ENCODE measurements at places on chromosomes 2 and 18.
A peak's percentile ranks its signal among the peaks of the same experiment; 100 is the strongest.

GRCh38 chr2:233698740-233699139, 6.0 kb downstream of the UGT1A6 start:
- no peak for DNase-seq

DNA sequence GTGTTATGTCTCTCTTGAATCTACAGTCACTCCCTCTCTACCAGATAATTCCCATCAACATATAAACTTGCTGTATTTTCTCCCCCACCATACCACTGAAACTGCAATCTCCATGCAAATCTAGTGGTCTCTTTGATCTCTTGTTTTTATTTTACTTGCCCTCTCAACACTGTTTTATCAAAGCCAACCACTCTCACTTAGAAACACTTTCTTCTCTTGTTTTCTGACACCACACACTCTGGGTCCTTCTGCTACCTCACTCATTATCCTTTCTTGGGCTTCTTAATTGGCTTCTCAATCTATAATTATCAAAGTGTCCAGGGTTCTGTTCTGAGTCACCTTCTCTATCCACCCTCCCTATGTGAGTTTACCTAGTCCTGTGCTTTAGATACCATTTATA, 2.0 kb upstream of the MCFD2 start:
- DNase-seq: peak; percentile 13

DNA sequence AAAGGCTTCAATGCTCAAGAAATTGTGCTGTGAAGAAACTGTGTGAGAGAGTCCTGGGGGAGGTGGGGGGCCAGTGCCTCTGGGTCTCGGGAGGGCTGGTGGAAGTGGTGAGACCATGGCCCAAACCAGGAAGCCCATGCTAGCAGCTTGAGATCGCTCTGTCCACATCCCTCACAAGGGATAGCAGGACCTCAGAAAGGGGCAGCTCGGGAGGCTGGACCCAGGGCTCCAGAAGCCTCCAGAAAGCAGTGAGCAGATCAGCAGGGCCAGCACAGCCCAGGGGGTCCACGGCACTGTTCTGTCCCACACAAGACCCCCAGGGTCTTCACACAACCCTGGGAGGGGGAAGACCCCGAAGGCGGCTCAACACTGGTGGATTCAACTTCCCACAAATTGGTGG, 24.1 kb downstream of the ST8SIA5 start:
- DNase-seq: no peak

- no peak for DNase-seq
Measured at GRCh38 chr18:44425161-44425560, 255.5 kb upstream of the SETBP1 start.

DNA sequence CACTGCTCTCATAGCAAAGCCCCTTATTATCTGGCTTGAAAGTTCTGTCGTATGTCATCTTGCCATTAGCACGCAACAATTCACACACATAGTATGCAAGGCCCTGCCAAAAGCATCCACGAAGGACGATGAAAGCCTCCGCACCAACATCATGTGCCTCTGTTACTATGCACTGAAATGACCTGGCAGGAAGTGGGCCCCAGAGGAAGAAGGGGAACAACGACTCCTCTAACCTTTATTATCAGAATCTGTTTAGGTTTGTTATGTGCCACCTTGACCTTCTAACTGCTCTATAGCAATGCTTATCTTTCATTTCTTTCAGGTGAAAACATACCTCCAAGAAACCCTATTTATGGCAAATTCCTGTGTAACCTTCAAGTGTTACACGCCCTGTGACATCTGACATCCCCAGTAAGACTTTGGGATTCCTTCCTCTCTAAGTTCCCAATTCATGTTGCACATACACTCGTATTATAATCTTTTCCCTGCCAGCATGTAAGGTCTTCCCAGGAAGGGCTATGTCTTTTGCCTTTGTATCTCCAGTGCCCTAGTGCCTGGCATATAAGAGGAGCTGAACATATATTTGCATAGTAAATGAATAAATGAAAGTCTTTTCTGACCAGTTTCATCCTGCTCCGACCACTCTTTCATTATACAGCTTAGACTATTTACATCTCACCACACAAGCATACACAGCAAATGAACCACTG, 7.0 kb upstream of the NDUFV2 start:
- peak; percentile 66 for DNase-seq

- no peak for DNase-seq
Measured at GRCh38 chr18:13638719-13639595, 87.4 kb downstream of the FAM210A start.

GRCh38 chr2:180130403-180130802, 123.3 kb upstream of the CWC22 start:
- DNase-seq: no peak

DNA sequence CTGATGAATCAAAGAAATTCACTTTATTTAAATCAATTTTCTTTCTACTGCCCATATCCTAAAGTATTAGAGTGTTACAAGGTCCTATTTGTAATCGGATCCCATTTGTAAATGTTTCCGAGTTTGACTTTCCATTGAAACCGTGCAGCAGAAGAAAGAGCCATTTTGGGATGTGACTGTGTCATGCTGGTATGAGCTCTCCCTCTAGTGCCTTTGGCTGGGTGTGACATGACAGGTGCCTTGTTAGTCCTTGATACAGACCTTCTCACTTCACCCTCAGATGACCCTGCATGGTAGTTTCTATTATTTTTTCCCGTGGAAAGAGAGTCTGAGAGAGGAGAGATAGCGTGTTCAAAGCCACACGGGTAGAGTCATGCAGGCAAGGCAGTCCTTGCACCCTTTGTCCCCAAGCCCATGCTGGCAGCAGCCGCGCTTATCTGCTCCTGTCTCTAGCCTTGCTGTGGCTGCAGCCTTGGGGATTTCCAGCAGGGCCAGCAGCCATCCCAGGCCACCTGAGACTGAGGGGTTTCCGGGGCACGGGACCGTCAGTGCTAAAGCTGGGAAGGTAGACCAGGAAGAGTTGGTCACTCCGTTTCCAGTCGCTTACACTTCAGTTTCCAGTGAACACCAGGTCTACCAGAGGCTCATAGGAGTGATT, 21.4 kb downstream of the CHMP1B start:
- peak; percentile 10 for DNase-seq

DNA sequence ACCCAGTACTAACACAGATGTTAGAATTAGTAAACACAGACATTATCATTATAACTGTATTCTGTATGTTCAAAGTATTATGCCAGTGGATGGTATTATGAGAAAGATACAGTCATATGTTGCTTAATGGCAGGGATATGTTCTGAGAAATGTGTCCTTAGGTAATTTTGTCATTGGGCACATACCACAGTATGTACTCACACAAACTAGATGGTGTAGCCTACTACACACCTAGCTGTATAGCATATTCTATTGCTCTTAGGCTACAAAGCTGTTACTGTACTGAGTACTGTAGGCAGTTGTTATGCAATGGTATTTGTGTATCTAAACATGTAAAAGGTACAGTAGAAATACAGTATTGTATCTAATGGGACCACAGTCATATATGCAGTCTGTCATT, 53.8 kb downstream of the GTF3C3 start:
- DNase-seq: no peak

- DNase-seq: peak; percentile 32
Measured at GRCh38 chr2:237697586-237698357, 70.4 kb downstream of the LRRFIP1 start.

DNA sequence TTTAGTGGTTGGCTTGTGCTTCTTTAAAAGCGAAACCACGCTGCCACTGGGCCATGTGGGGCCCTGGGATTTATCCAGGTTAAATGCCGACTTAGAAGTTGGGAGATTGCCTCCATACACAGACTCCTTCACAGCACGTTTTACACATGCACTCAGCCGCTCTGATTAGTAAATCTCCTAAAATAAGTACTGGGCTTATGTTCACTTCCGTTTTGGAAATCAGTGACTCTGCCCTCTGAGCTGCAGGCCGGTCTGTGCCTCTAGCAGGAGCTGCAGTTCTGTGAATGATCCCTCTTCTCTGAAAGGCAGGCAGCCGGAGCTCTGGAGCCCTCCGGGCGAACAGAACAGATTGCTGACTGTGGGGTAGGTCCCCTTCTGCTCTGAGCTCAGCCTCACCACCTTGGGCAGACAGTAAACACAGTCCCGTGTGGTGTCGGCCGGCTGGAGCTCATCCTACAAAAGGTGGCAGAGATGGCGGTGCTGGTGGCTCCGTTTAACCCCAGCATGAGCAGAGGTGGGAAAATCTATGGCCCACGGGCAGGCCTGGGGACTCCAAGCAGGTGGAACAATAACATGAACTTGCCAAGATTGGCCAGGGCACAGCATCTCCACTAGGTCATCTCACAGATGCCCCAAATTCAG, 9.8 kb upstream of the RAB17 start:
- DNase-seq: no peak

- no peak for DNase-seq
Measured at GRCh38 chr2:109128616-109129355, at the start of gene SH3RF3. Gene SH3RF3 (plus strand): TSS chr2:109129205.

- DNase-seq: no peak
Measured at GRCh38 chr18:45590036-45590886, 25.0 kb upstream of the SLC14A2 start.

- no peak for DNase-seq
Measured at GRCh38 chr2:139628931-139629330, 848.7 kb upstream of the NXPH2 start.

DNA sequence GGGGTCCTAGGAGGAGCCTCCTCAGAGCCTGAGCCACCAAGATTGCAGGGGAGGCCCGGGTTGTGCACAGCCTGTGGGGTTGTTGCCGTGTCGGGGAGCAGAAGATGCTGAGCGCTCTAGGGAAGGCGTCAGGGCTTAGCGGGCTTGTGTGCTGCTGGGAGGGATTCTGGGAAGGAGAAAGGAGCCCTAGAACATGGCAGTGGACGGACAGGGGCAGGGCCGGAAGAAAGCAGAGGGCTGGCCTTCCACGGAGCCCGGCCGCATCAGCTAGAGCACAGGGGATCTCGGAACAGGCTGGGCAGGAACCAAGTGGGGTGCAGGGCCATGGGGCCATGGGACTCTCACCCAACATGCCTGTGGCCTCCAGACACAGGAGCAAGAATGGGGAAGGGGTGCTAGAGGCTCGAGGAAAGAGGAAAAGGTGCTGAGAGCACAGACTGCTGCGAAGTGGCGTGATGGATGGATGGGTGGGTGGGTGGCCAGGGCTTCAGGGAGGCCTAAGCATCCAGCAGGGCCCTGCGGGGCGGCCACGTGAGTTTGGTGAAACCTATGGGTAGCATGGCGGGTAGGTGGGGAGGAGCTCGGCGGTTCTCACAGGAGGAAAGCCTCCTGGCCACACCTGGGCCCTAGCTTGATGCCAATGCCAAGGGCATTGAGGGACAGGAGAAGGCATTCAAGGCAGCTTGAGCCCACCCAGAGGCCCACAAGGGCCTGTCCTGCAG, 35.8 kb downstream of the MTERF4 start:
- no peak for DNase-seq

DNA sequence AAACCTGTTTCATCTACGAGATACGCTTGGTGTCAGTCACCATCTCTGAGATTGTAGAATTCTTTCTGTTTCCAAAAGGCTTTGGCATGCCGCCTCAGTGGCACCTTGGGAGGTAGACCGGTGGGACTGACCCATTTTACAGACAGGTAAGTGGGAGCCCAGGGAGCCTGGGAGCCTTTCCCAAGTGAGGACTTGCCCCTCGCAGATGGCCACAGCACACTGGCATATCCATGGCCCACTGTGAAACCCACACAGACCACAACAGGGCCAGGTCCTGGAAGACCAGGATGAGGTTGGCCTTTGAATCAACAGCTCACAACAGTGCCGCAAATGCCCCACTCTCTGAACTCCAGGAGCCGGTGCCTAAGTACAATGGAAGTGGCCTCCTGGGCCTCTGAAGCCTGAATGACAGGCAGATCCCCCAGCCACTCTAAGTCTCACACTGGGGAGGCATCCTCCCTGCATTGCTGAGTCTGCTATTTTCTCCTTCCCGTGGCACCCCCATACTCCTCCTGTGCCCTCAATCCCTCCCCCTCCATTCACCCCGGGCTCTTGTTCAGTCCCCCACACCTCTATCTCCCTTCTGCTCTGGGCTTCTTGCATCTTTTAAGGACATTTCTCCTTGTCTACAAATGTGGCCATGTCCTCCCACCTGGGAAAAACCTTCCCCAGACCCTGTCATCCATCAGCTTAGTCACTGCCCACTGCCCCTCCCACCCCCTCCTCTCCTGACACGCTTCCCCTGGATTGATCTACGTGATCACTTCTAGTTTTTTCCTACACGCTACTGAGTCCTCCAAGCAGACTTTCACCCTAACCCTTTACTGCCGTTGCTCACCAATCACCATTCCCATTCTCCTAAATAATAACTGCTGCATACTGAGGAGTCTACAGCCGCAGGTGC, 26.2 kb downstream of the CENPA start:
- no peak for DNase-seq

GRCh38 chr2:100934504-100935371, 67.4 kb upstream of the RPL31 start:
- no peak for DNase-seq

DNA sequence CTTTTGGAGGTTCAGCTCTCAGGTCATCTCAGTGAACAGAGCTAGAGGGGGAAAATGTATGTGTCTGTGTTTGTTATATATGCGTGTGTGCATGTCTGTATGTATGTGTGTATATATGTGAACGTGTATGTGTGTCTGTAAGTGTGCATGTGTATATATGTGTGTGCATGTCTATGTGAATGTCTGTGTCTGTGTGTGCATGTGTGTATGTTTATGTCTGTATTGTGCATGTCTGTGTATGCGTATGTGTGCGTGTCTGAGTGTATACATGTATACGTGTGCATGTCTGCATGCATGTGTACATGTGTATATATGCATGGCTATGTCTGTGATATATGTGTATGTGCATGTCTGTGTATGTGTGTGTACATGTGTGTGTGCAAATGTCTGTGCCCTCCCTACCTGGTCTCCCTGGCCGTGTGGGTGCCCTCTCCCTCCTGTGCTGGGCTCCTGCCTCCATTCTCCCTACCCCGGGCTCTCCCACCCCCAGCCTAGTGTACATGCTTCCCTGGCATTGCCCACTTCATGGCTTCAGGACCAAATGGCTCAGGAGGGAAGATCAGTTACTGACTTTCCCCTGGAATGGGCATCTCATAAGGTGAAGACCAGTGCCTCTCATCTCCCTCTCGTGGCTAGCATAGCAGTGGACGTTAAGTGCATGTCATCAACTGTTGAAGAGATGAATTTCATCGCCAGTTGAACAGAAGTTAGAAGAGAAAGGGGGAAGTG, 49.9 kb downstream of the TRAF3IP1 start:
- DNase-seq: no peak

GRCh38 chr2:100143286-100143685, 896 bp upstream of the AFF3 start:
- no peak for DNase-seq

DNA sequence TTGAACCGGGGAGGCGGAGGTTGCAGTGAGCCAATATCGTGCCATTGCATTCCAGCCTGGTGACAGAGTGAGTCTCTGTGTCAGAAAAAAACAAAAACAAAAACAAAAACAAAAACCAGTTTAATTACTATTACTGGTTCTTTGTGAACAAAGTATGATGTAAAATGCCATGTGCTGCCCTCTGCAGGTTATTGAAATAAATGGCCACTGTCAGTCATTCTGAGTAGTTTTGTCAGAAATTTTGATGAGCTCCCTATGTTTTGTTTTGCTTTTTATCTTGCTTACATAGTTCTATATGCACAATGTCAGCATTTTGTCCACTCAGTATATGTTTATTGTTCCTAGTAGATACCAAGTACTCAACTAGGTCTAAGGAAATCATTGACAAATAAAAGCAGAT, 423.6 kb upstream of the CHST9 start:
- no peak for DNase-seq

All from CD4-positive, alpha-beta T cell treated with Interleukin-2 at 100 ng/mL for 4 hours (primary cell).